Activated T-cell treated with anti-CD3 and anti-CD28 coated beads for 24 hours (primary cell): ENCODE measurements at places on chromosomes 5 and 9.

DNA sequence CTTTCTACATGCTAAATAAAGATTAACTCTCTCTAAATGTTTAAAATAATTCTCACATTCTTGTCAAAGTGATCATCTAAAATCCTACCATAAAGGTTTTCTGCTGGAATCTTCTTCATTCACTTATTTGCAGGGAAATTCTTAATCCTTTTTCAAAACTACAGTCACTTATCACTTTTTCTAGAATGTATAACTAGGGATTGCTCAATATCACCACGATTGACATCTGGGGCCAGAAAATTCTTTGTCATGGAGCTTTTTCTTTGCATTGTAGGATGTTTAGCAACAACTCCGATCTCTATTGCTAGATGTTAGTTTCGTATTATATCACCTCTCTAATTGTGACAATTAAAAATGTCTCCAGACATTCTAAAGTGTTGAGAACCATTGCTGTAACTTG is 344.9 kb upstream of the PIK3R1 start:
- DNase-seq = no peak

- DNase-seq = no peak
These were observed 647.3 kb upstream of the GRAMD2B start for GRCh38 chr5:125775896-125776295.

DNA sequence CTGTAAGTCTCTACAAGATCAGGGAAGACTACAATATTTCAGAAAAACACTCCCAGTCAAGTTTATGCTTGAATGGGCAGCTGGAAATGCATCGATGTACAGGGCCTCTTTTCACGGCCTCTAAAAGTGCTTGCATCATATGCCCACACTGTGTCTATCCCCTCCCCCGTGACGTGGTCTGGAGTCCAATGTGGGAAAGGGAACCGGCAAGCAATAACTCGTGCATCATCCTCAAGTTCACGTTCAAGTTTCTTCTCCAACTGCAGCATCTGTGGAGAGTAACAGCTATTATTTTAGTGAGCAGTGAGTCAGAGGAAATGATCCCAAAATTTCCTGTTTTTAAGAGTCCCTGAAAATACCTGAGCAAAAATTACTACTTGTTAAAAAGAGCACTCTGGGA is 22.3 kb downstream of the ATPSCKMT start:
- DNase-seq = no peak

DNA sequence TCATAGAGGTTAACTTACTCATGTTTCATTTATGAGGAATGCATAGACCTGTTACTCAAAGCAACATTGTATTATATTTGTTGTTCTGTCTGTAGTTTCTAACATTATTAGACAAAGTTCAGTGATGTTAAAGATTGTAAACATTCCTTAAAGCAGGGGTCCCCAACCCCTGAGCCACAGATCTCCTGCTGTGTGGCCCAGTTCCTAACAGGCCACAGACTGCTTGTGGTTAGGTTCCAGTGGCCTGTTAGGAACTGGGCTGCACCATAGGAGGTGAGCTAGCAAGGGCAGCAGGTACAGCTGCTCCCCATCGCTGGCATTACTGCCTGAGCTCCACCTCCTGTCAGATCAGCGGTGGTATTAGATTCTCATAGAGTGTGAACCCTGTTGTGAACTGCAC is 181.1 kb downstream of the KDM4C start:
- DNase-seq = no peak

GRCh38 chr5:165630261-165630778 is 2124.9 kb downstream of the MAT2B start:
- DNase-seq = no peak

DNA sequence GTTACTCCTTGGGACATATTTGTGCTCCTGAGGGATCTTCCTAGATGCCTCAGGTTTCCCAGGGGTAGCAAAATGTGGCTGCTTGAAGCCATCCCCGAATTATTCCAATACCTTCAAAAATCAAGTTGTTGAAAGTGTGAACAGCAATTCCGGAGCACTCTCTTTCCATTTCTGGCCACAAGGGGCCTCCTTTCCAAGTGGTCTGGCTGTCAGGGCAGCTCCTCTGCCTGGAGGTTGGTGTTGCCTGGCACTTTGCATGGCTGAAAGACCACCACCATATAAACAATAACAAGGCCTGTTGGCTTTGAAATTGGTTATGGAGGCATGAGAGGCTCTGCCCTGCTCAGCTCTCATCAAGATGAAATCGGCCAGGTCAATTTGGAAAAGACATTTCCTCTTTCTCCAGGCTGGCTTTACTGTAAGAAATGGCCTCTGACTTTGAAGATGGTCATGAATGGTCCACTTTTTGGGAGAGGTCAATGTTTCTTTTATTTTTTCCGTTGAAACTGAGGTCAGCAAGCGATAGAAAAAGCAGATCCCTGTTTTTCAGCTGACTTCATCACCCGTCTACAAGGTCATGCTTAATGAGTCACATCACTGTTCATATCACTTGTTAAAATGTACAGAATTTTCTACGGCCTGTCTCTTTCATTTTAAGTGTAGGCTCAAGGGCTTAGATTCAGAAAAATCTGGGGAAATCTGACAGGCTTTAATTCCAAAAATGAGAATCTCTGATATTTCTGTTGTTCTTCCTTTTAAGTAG is 481.1 kb upstream of the ZNF608 start:
- no peak for DNase-seq

- no peak for DNase-seq
These were observed 65.8 kb downstream of the ANKRD33B start for GRCh38 chr5:10629682-10630081.

GRCh38 chr5:16665601-16666000 is 48.8 kb upstream of the RETREG1 start:
- no peak for DNase-seq

GRCh38 chr5:118611332-118611945 is 376.9 kb downstream of the DTWD2 start:
- DNase-seq = no peak

DNA sequence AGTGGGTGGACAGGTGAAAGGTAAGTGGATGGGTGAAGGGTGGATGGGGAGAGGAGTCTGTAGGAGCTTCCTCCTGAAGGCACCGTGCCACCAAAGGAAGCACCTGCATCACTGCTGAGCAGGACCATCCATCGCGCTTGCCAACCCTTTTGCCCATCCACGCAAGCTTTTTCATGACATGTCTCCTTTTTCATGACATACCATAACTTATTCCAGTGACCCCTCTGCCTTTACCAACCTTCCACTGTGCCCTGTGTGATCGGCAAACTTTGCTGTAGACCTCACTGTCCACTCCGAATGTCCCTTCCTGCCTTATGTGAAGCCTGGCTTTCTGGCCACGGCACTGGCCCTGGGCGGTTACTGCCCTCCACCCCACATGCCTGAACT is 13.4 kb downstream of the FLT4 start:
- no peak for DNase-seq

GRCh38 chr5:162591724-162592123 is 524.2 kb downstream of the GABRG2 start:
- DNase-seq = no peak

- no peak for DNase-seq
These were observed 274.5 kb downstream of the MAST4 start for GRCh38 chr5:66870708-66871107.

DNA sequence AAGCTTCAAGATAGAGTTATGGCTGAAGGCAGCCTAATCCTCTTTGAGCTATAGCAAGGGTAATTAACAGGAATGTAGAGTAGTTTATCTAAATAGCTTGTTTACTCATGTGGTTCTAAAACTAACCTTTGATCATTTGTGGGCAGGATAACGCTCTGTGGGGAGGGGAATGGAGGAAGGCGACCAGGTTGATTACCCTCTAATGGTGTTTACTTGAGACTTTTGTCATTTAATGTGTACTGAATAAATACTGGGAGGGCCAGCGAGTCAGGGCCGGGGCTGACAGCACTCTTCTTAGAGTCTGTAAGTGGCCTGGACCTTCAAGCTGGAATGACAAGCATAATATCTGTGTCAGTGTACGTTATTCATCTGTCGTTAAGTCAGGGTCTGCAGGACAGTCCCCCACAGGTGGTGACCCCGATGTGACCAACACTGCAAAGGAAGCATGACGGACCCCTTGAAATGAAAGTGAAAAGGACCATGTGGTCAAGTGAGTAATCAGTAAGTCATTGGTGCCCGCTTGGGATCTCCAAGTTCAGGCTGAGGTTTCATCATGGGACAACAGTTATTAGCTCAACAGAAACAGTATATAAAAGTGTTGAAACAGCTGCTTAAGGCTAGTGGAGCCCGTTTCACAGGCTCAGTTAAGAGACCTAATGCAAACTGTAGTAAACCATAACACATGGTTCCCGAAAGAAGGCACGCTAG is 162.6 kb downstream of the CPLANE1 start:
- DNase-seq = no peak

DNA sequence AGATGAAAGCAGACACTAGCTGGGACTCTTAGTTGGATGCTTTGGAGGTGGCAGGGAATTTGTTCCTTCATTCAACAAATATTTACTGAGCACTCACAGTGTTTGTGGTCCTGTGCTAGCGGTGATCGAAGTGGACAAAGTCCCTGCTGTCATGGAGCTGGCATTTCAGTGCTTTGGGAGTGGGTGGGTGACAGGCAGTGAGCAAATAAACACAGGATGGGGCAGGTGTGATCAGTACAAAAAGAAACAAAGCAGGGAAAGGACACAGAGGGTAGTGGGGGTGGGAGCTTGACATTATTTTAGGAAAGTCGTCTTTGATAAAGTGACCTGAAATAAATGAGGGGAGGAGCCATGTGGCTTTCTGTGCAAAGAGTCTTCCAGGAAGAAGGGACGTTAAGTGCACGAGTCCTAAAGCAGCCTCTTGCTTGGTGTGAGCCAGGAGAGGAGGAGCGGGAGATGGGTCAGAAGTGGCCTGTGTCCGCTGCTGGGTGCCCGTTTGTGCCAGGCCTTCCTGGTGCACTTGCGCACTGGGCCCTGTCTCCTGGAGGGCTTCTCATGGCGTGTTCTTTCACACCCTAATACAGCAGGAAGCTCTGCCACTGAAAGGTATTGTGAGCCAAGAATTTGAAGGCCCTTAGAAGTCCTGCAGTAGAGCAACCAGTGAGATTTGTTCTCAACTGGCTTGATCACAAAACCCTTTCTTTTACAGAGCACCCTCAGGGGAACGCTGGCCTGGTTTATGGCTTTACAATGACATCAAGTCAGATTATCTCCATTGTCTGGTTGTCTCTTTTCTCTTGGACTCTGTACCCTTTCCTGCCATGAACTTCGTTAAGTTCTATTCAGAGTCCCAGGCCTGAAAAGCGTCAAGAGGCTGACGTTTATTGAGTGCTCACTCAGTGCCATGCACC is 14.8 kb downstream of the NDST1 start:
- DNase-seq = no peak

DNA sequence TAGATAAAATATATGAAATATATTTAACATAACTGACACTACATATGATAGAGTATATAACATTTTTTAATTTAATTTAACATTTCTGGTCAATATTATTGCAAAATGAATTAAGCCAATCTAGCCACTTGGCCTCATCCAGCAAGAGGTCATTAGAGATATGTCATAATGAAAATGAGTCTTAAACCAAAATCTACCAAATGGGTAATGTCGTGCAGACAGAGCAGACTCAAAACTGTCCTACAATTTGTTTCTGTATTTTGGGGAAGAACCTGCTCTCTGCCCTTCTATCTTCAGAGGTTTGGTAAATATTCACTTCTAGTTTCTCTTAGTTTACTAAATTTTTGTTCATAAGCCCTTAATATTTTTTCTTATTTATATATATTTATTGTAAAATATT is 61.4 kb downstream of the ARHGEF28 start:
- no peak for DNase-seq

DNA sequence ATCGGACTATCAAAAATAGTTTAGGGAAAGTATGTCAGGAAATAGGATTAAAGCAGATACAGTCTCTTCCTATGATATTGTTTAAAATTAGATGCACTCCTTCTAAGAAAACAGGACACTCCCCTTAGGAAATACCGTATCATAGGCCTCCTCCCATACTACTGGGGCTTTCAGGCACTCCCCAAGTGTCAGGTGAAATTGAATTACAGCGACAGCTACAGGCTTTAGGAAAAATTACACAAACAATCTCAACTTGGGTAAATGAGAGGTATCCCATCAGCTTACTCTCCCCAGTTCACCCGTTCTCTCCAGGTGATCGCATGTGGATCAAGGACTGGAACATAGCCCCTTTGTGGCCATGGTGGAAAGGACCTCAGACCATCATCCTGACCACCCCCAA is 110.4 kb upstream of the EPB41L4A start:
- no peak for DNase-seq

- no peak for DNase-seq
These were observed 386.1 kb upstream of the MPDZ start for GRCh38 chr9:13665418-13666066.

GRCh38 chr5:10466446-10467073 is 24.9 kb downstream of the ROPN1L start:
- no peak for DNase-seq

- no peak for DNase-seq
These were observed 97.6 kb downstream of the PRELID2 start for GRCh38 chr5:145737578-145737977.

DNA sequence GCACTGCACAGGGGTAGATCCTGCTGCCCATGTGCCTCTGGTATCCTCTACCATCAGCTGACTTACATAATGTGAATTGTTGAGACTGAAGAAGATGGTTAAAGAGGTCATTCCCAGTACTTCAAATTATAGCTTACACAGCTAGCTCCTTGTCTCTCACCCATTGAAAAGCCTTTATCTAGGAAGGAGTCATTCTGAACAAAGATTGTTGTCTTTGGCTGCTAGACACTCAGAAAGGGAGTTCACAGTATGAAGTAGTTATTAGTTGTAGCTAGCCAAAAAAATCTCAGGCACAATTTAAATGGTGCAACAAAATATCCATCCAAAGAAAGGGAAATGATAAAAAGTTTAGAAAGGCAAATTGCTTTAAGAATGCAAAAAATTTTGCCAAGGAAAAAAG is 102.0 kb upstream of the NREP start:
- no peak for DNase-seq

GRCh38 chr9:8872802-8873201 is 1073.2 kb upstream of the DMAC1 start:
- DNase-seq = no peak

- DNase-seq = no peak
These were observed 6.2 kb downstream of the UGT3A2 start for GRCh38 chr5:36060420-36060887.

GRCh38 chr5:88672644-88673252 is 210.2 kb downstream of the MEF2C start:
- DNase-seq = no peak

GRCh38 chr5:144205141-144205551 is 34.5 kb downstream of the KCTD16 start:
- DNase-seq = no peak

DNA sequence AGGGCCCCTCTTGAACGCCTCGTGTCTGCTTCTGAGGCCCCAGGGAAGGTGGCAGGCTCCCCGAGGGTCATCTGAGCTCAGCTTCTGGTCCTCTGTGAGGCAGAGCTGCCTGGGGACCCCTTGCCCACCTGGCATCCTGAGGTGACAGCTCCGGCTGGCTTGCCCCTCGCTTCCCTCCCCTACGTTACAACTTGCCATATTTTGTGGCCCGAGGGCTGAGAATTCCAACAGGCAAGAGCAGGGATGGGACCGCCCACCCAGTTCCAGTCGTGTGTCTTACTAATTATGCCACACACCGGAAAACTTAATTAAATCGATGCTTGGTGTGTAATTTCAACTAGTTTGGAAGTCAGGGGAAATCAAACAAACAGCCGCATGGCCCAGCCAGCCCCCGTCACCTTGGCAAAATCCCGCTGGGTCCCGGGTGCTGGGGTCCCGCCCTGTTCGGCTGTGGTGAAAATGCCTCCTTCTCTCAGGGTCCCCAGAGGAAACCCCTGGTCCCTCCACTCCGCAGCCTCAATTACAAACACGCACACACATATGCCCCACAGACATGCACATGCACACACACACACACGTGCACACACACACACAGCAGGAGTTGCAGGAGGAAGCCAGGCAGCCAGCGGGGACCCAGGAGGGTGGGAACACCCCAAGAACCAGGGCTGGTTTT is 221.0 kb upstream of the IER5L start:
- no peak for DNase-seq
